ENCODE measurements at places on chromosomes 6 and 20. TPM values are rescaled to one million over a fixed set of nuclear protein-coding genes. Genes with fewer than 3 reads are reported as not detected.

FAM217A gene
- 13.0 TPM for total RNA-seq

BMP7 gene
- total RNA-seq = 3.3 TPM

- DNase-seq = no peak
These were observed 71.9 kb downstream of the TMEM170B start for GRCh38 chr6:11609324-11610071.

DNA sequence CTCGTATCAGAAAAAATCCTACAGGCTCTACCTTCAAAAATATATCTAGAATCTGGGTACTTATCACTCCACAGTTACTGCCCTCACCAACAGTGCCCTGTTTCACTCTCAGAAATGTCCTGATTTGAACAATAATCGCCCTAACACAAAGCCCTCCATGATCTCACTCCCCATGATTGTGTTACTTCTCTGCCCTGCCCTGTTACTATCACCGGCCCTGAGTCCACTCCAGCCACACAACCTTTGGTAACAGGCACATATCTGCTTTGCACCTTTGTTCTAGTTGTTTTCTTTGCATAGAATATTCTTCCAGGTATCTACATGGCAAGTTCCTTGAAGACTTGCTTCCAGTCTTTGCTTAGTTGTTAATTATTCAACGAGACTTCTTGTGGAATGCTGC, 142.0 kb downstream of the ARHGAP18 start:
- no peak for DNase-seq

GRCh38 chr6:79984261-79984660, 20.2 kb upstream of the TTK start:
- no peak for DNase-seq

DNA sequence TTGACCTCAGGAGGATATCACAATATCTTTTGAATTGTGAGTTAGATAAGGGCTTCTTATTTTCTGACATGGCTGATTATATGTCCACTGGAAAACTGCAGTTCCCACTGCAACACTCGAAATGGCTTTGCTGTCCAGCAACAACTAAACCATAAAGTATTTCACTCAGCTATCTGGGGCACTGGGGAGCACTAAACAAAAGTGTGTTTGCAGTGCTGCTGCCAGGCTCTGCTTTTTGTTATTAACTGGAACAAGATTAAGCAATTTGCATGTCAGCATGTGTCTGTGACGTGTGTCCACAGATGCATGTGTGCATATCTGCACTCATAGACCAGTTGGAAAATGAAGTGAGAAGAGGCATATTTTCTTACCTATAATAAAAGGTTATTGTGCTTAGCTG, 107.8 kb upstream of the CCN2 start:
- no peak for DNase-seq
